ENCODE measurements at places on chromosomes 5 and 9.

DNA sequence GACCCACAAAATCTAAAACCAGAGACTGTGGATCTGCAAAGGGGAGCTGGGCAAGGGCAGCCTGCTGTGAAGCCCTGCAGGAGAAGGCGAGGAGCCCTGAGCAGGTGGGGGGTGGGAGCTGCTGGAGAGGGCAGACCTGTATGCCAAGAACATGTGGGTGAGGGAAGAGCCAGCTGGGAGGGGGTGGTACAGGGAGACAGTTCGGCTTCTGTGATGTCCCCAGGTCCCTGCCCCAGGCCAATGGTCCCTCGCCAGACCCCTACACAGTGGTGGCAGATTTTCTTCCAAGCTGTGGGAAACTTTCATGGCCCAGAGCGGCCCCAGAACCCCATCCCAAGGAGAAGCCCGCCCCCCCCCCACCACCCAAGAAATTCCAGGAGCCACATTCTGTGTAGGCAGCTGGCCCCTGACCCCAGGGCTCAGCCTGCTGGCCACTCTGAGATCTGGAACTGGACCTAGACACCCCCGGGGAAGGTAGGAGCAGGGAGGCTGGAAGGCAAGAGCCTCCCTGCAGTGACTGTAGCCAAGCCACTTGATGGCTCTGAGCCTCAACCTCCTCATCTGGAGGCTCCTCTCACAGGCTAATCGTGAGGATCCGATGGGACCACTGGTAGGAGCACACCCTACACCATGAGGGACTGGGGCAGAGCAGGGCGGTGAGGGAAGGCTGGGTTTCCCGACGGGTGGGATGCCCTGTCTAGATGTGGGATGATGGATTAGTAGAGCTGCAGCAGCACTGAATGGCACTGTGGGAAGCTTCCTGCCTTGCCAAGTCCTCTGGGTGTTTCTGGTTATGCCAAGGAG lies 22.6 kb upstream of the CSF1R start:
- peak; percentile 89 for DNase-seq

DNA sequence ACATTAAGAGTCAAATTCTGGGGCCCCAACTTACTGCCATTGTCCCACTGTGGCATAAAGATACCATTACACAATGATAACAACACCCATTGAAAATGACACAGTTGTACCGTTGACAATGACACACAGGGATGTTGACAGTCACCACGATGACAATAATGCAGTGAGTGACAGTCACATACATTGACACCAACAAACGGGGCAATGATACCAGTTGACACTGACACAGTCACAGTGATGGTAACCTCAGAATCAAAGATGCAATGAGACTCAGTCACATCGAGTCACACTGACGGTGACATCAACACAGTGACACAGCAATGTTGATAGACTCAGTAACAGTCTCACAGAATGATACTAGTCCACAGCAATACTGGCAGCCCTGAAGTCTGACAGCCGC lies 16.9 kb downstream of the CNTFR start:
- no peak for DNase-seq

DNA sequence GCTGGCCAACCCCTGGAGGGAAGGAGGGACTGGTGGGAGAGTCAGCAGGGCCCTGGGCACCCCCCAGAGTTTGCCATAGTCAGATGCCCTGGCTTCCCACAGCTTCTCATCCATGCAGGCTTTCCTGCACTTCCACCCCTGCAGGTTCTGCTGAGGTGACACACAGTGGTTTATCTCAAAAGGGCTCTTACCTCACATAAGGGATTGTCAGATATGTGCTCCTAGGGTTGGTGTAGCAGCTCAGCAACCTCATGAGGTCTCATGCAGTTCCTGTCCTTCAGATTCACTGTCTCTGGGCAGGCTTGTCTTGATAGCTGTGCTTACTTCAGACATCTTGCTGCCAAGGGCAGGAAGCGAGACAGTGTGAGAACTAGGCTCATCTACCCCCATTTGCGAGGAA lies 143.4 kb downstream of the KDM4C start:
- no peak for DNase-seq

DNA sequence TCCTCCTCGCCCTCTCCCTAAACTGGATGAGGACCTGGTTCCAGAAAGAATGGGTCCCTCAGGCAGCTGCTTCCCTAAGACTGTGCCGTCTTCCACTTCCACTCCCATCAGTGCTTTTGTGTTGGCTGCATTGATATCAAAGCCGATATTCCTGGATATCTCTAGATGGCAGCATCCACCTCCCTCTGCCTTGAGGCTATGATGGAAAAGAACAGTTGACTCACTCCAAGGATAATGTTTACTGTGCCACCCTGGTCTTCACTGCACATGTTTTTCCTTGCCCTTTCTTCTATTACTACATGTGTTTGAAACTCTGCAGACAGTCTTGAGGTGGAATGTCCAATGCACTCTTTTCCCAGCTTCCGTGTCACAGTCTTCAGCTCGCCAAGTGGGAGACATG lies 211.6 kb downstream of the MAST4 start:
- DNase-seq, result no peak

GRCh38 chr5:51810592-51810991 lies 427.3 kb downstream of the ISL1 start:
- DNase-seq, result no peak

- DNase-seq, result no peak
These were observed 18.5 kb downstream of the OSTF1 start for GRCh38 chr9:75106857-75107256.

GRCh38 chr9:130352081-130352480 lies 86.5 kb downstream of the HMCN2 start:
- no peak for DNase-seq

GRCh38 chr5:159427180-159428012 lies 97.1 kb upstream of the IL12B start:
- DNase-seq, result no peak

DNA sequence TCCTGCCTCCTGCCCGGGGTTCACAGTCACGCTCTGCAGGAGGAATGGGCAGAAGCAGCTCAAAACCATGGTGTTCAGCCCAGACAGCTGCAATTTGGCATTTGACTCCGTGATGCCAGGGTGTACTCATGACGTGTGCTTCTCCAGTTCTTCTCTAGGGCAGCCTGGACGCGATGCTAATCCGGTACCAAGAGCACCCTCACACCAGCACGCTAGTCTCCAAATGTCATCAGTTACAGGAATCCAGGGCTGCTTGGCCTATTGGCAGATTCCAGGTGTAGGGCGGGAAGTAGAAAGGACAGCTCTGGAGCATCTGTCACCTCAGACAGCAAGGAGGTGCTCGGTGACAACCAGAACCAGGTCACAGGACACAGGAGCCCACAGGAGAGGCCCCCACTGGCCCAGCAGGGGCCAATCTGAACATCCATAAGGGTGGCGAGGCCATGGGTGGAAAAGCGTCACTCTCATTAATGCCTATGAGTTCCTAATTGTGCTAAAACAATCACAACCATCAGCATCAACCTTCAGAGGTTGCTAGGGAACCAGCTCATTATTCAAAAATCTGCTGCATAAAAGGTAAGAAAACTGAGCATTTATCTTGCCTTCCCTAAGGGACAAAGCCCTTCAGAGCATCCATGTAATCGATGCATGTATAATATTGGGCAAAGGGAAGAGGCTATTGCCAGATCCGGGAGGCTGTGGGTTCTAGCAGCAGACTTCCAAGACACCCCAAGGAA lies 241.9 kb upstream of the IRX4 start:
- DNase-seq, result no peak

DNA sequence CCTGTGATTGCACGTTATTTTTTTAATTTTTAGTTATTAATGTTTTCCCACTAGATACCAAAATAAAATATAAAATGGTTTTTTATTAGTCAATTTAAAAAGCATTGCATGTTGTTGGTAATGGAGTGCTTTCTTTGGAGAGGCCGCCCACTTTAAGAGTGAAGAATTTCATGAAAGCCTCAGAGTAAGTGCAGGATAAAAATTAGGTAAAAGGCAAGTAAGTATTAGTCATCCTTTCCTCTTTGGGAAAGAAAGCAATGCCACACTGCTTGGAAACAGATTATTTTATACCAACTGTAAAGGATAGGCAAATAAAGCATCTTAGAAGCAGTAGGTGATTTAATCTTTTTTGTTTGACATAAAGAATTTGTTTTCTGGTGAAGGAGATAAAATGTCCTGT lies 62.9 kb downstream of the HSD17B4 start:
- no peak for DNase-seq
